Cardiac muscle cell (in vitro differentiated cells and primary cell): ENCODE measurements at places on chromosomes 1 and 21.

DNA sequence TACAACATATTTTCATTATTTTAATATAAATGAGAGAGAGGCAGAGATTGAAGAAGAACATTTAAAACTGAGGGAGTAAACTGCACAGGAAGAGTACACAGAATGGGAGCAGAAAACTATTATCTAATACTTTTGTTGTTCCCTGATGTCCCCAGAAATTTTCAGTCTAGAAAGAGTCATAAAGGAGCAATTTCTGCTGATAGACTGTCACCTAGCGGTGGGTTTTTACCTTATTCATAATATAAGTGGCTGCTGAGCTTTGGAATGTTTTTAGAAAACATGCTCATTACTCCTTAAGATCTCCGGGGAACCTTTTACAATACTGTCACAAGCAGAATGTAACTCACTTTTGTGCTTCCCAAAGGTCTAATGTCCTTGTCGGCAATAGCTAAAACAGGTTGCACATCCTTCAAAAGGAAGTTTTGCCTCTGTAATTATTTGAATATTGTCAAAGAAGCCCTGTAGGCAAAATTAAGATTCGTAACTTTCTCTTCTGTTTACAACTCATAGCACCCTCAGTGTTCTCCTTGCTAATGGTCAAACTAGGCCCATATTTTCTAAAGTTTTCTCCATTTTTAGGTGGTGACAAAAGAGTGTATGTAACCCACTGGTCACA lies 4.9 kb upstream of the NPL start:
- DNase-seq: peak; percentile 65

DNA sequence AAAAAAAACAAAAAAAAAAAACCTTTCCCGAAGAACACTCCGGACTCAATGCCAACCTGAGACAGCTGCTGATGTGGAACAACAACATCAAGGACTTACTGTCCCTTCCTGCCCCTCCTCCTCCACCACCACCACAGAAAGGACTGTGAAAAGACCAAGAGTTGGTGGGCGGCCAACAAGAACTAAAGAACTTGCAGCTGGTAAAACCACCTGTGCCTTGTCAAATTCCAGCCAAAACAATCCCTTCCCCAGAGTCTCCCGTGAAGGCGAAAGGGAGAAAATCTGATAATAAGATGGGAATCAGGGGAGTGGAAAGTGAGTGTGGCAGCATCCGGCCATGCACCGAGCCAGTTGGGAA lies 88.9 kb downstream of the PROX1 start:
- no peak for DNase-seq

DNA sequence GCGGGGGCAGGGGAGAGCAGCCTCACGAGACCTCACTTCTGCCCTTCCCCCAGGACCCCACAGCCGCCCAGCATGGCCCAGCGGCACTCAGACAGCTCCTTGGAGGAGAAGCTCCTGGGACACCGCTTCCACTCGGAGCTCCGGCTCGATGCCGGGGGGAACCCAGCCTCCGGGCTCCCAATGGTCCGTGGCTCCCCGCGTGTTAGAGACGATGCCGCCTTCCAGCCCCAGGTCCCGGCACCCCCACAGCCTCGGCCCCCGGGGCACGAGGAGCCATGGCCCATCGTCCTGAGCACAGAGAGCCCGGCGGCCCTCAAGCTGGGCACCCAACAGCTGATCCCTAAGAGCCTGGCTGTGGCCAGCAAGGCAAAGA lies 8.5 kb downstream of the ARHGEF16 start:
- DNase-seq: no peak

GRCh38 chr1:85440612-85441011 lies 24.3 kb downstream of the DDAH1 start:
- no peak for DNase-seq

DNA sequence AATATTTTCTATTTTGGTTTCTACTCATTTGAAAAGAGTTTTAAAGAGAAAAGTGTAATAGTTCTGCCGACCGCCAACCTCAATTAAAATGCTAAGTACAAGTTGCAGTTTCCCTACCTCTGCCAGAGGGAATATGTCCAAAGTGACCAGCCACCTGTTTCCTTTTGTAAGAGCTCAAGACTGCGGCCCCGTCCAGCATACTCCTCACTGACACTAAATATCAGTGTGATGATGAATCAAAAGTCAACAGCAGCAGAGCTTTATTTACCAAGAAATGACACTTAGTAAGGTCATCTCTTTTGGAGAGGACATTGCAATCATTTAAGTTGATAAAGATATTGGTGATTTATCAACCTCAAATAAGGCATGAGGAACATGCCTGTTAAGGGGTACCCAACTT lies 57.4 kb upstream of the NRIP1 start:
- no peak for DNase-seq

DNA sequence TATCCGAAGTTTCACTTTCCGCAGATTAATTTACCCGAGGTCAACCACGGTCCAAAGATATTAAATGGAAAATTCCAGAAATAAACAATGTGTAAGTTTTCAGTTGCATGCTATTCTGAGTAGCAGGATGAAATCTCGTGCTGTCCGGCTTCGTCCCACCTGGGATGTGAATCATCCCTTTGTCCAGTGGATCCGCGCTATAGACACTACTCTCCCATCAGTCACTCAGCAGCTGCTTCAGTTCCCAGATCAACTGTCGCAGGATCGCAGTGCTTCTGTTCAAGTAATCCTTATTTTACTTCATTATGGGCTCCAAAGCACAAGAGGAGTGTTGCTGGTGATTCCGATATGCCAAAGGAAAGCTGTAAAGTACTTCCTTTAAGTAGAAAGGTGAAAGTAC lies 8.3 kb upstream of the LRP8 start:
- no peak for DNase-seq

DNA sequence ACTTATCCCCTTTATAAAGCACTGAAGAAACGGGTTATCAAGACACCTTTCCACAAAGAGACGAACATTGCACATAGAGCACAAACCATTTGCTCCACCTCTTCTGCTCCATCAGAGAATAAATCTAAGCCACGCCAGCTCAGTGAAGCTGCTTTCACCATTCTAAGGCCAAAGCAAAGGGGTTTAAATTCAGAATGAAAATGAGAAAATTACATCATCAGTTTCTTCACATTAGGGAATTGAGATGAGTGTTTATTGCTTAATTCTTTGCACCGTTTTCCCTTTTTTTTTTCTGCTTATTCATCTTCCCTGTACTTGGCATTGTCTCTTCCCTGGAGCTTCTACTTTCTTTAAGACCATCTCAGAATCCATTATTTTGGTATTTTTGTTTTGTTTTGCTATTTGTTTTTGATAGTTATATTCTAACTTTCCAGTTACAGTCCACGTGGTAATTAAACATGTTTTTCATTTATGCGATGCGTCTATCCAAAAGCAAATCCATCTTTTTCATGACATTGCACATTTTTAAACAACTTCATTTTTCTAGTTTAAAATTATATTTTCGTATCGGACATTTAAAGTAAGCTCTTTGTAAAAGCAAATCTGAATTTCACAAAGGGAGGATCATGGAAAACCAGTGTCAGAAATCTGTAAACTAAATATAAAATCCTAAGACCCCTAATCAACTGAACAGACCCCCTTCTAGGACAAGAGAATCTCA lies 1.9 kb upstream of the OR2T34 start:
- no peak for DNase-seq

- DNase-seq: no peak
These were observed 58.0 kb downstream of the FAAP20 start for GRCh38 chr1:2136386-2137235.

DNA sequence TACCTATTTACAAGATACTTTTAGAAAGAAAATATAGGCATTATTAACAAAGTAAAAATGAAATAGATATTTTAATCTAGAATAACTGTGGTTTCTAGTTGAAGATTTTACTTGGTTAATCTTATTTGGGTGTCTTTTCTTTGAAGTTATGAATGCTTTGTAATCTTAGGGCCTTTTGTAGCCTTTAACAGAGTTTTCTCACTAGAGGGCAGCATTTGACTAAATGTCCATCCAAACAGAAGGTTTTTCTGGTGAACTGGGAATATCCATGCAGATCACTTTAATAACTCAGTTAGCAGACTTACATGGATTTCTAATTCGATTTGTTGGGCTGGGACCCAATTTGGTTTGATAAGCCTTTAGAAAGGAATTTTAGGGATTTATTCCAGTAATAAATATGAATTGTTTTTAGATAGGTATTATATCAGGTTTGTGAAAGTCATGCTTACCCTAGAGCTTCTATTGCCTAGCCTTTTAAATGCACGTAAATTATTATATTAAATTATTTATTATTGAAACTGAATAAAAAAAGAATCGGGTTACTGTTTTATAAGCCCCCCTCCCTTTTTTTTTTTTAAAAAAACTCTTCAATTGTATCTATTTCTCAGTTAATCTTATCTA lies 119.7 kb downstream of the ZNF326 start:
- peak; percentile 73 for DNase-seq
